ENCODE measurements at places on chromosomes 1 and 21.

DNA sequence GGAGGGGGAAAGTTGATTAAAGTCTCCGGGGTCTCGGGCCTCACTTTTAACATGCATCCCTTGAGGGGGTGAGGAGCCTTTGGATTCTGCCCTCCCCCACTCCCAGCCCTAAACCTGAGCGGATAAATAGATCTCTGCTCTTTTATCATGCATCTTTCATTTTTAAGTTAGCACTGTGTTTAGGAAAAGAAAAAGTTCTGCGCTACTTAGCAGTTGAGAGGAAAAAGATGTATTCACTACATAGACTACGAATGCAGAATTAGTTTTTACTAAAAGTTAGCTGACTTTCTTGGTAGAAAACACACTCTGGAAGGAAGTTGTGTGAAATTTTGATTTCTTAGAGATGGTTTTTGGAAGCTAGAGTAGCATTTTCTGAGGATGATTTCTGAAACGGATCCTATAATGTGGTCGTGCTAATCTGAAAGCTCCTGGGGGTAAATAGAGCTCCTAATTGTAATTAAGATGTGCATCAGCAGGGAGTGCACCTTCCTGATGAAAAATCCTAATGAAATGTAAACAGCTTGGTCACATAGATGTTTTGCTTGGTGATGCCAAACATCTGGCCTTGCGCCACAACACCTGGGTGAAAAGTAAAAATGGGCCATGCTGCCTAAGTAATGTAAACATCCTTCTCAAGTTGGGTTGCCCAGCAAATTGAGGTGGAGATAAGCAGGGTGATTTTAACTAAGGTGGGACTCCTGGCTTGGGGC lies 1.8 kb downstream of the ROR1 start:
- no peak for DNase-seq

DNA sequence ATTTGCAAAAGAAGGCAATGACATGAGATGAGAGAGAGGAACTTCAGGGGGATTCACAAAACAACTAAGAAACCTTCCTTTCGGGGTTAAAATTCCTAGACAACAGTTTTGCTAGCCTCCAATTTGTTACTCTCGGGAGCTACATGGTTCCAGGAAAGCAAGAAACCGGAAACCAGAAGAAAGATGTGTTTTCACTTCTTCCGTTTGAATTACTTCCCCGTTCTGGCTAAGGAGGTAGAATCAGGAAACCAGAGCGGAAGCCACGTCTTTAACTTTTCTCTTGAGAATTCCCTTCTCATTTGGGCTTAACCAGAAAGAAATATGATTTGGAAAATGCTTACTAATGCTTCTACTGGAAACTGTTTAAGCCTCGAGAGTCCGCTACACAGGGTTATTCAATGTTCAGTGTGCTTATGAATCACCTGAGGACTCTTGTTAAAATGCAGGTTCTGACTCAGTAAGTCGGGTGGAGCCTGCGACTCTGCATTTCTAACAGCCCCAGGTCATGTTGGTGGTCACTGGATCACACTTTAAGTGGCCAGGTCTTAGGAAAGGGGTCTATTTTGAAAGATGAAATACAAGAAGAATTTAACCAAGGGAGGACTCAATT lies 43.5 kb upstream of the MCOLN3 start:
- no peak for DNase-seq

DNA sequence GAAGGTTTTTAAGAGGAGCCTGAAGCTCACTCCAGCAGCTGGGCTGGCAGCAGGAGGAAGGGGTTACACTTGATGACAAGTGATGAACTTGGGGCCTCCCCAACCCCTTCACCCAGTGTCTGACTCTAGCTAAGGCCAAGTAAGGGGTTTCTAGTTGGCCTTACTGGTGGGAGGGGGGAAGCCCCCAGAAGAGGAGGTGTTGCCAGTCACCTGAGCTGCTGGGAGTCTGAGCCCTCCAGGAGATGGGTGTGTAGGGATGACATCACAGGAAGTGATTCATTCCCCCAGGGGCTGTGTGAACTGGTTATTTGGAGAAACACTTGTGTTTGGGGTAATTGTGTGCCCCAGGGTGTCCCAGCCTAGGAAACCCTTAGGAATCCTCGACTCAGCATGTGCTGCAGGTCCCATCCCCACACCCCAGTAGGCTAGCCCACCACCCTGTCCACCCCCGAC lies 3.1 kb downstream of the PADI1 start:
- DNase-seq, result no peak

DNA sequence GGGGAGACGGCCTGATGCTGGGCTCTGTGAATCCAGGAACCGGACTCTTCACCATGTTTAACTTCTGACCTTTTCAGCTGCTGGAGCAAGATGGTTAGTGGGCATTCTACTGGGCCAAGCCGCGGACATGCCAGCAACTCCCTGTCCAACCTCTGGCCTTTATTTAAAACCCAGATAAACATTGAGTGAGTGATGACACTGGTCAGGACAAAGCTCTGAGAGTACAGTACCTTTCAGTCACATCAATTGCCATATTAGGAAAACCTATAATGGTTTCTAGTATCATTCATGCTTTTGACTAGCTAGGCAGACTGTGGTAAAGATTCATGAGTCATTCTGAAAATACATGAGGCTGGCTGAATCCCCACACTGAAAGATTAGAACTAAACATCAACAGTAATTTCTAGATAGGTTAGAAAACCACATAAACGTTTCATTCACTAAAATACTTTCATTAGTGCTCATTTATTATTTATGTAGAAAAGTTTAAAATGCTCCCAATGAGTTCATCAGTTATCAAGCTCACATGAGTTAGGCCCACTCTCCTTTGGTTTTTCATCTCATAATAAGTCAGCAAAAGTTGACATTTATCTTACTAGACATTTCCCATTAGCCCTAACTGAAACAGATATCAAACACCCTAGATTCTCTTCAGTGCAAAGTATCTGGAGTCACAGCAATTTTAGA lies 7.1 kb upstream of the ACTA1 start:
- no peak for DNase-seq

DNA sequence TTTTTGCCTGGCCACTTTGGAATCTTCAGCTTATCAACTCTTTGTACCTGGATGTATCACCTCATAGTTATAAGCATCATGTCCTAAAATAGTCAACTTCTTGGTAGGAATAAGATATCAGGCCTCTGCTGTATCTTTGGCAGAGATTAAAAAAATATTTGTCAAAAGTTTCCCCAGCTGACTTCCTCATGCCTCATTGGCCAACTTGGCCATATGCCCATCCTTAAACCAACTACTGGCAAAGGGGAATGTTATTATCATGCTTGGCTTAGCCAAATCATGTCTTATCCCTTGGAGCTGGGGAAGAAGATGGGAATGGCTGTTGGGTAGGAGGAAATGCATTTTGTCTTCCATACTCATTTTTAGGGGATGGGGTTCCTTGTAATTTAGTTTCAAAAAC lies 23.4 kb downstream of the NFASC start:
- DNase-seq, result no peak

DNA sequence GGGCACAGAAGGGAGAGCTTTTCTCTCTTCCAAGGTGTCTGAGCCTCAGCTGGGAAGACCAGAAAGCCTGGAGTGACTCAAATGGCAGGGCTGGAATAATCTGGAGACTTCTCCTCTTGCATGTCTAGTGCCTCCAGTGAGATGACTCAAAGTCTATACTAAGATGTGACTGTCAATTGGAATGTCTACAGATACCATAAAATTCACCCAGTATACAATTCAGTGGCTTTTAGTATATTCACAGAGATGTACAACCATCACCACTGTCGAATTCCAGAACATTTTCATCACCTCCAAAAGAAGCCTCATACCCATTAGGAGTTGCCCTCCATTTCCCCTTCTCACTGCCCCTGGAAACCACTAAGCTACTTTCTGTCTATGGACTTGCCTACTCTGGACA lies 47.9 kb upstream of the CNN3 start:
- DNase-seq, result no peak

GRCh38 chr21:26124421-26124833 lies 46.1 kb downstream of the APP start:
- no peak for DNase-seq

DNA sequence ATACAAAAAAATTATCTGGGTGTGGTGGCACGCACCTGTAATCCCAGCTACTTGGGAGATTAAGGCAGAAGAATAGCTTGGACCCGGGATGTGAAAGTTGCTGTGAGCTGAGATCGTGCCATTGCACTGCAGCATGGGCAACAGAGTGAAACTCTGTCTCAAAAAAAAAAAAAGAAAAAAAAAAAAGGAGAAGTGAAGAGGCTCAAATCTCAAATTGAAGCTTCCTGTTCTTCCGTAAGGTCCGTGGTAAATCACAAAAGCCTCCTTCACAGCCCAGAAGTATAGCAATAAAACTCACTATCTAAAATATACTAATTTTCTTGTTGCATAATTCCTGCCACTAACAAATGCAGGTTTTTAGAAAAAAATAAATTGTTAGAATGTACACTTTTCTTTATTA lies 498.2 kb upstream of the BRINP3 start:
- DNase-seq, result no peak

DNA sequence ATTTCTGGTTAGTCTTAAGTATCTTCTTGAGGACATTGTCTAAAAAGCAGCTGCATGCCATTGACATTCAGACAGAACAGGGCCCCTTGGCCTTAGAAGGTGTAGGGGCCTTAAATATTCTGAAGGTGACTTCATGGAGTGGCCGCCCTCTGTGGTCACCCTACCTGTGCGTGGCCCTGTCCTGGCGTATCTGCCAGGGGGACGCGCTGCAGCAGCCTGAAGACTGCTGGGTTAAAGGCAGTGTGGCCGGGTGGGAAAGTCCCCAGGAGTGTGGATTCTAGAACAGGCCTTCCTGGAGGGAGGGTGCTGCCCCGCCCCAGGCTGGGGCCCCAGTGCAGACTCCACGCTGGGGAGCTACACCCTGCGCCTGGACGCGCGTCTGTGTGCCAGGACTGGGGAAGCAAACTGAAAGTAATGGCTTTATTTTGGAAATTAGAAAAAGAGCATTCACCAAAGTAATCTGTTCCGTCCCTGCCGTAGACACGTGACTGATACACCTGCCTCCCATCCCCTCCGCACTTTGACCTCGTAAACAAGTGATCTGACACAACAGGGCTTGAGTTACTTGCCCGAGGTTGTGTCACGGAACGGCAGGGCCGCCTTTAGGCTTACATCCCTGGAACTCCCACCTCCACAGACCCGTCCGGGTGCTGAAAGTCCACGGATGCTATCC lies 1.8 kb downstream of the AGPAT3 start:
- no peak for DNase-seq

DNA sequence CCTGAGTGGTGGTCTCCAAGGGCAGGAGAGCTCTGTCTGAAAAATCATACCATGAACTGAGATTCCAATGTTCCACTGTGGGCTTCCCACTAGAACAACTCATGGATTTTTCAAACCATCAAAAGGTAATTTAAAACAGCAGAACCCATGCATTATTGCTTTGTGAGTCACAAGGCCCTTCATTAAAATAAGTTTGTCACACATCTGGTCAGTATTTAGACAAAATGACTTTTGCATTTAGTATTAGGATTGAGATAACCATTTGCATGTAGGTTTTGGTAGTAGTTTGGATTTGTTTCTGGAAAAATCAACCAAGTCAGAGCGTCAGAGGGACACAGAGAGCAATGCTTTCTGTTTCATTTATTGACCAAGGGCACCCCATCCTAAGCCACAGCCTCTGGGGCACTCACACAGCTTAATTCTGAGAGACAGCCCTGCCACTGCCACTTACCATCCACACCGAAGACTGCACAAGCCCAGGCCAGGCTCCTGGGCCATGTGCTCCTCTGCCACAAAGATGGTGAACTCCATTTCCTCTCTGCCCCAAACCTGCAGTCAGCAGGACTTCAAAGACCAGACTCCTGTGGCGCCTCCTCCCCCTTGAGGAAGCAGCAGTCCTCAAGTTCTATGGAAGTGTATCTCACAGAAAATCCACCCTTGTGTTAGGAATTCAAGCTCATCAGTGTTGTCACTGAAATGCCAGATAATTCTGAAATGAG lies 132.6 kb upstream of the DUSP10 start:
- peak; percentile 21 for DNase-seq

DNA sequence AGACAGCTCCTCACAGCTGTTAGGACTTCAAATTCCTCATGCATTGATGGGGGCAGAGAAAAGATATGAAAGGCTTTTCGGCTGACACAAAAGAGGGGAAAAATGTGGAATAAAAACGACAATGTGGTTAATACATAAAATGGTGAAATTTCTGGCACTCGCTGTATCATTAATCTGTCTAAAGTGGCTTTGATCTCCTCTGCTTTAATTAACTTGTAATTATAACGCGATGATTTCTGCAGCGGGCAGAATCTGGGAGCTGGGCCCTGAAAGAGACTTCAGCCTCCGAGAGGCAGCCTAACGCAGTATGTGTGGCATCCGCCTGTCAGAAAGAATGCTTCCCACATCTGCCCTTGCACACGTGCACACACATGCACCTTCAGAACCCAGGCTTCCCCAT lies 144.1 kb upstream of the IGSF21 start:
- no peak for DNase-seq

- DNase-seq, result no peak
These were observed 1.7 kb upstream of the AURKAIP1 start for GRCh38 chr1:1376551-1377226.

GRCh38 chr1:169731446-169731845 lies 2.4 kb downstream of the SELE start:
- DNase-seq, result no peak

GRCh38 chr1:204286315-204286714 lies 72.5 kb upstream of the GOLT1A start:
- no peak for DNase-seq

DNA sequence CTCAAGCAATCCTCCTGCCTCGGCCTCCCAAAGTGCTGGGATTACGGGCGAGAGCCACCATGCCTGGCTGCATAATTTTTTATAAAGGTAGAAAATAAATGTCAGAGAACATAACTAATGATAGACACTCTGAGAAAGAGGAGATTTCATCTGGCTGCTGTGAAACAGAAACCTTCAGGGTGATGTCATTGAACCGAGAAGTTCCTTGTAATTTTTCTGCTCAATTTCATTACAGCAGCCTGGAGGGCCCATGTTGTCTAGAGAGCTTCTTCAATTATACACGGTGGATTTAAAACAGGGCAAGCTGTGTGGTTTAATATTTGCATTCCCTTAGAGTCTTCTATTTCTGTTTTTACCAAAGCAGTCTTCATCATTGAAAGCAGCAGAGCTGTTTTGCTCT lies 64.3 kb upstream of the MORC3 start:
- DNase-seq, result no peak

GRCh38 chr1:75625795-75626194 lies 14.9 kb upstream of the SLC44A5 start:
- DNase-seq, result no peak

DNA sequence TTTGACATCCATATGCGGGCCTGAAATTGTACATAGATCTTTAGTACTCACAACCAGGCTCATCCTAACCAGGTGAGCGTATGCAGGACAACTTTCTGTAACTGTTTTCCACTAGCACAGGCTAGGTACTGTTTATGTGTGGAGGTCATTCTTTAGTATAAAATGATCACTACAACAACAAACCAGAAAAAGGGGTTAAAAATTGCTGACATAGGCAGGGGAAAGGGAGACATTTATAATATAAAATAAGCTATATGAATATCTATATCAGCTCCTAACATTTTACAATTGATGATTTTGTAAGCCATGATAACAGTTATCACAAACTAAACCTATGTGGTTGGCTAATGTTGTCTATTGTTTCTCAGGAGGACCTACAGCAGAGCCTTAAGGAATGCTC lies 37.6 kb downstream of the RGS5 start:
- no peak for DNase-seq

GRCh38 chr1:187001198-187001889 lies 172.6 kb downstream of the PLA2G4A start:
- DNase-seq, result no peak

GRCh38 chr21:34724131-34724856 lies 55.5 kb downstream of the CLIC6 start:
- DNase-seq, result no peak

GRCh38 chr1:78318011-78318410 lies 172.8 kb upstream of the PTGFR start:
- DNase-seq, result no peak

Measured in retina (tissue), 1 donor.